ENCODE measurements at places on chromosomes 5 and 9. TPM values are rescaled to one million over a fixed set of nuclear protein-coding genes. Genes with fewer than 3 reads are reported as not detected.

- DNase-seq: no peak
- no peaks in the 10 kb centered on the region for H3K27me3 ChIP-seq
- no peak overlapping the region for H3K27ac ChIP-seq
- H3K36me3 ChIP-seq: no peaks in the 10 kb centered on the region
- H3K4me3 ChIP-seq: no peak overlapping the region
- H3K4me1 ChIP-seq: peaks cover 3% of the 10 kb centered on the region
Measured at GRCh38 chr5:61477788-61478187, 145.7 kb downstream of the ZSWIM6 start.

DNA sequence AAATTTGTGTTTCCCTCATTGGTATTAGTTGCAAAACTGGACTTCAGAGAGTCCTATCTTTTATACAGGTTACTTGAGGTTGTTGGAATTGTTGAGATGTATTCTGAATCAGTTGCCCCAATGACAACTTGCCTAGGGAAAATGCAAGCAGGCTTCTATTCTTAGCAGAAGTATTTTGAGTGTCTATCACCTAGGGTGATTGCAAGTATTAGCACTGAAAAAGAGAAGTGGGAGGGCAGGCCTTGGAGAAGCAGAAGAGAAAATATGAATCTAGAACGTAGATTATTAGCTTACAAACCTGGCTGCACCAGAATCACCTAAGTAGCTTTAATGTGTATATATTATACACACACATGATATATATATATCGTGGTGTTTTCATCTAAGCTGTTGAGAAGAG is 43.2 kb downstream of the ADAMTS12 start:
- no peaks in the 10 kb centered on the region for H3K36me3 ChIP-seq
- H3K4me1 ChIP-seq: peaks cover 8% of the 10 kb centered on the region
- no peak for DNase-seq
- no peak overlapping the region for H3K27ac ChIP-seq

DNA sequence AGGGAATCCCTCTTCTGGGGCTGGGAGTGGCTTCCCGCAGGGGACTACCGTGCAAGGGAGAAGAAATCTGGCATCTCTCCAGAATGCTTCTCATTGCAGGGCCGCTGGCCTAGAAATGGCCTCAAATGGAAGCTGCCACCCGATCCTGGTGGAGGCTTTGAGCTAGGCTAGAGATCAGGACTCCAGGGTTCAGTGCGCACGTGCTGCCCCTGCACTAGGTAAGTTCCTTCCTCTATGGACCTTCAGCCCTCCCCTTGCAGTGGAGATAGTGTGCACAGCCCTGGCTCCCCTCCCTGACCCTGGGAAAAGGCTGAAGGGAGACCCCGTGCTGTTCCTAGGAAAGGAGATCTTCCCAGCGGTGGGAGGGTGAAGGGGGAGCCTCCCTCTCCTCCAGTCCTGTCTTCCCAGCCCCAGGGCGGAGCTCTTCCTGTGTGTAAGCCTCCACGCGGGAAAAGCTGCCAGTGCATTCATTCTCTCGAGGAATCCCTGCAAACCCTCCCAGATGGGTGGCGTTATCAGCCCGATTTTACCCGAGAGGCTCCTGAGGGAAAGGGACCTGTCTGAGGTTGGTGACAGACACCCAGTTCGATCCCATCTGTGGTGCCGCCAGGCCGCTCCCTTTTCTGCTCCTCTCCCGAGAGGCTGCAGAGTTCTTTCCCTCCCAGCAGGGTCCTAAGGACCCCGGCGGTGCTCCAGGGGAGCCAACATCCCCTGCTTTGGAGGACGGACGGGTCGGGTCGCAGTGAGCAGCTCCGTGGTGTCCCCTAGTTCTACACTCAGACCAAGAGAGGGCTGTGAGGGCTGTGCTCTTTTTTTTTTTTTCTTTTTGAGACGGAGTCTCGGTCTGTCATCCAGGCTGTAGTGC is 1.4 kb upstream of the CERCAM start:
- H3K27me3 ChIP-seq: peaks cover 44% of the 10 kb centered on the region
- no peak overlapping the region for H3K27ac ChIP-seq
- peak overlapping the region; percentile 87 for H3K4me3 ChIP-seq
- DNase-seq: no peak

- no peak overlapping the region for H3K4me3 ChIP-seq
- no peak for DNase-seq
- peaks cover 72% of the 10 kb centered on the region for H3K27me3 ChIP-seq
- H3K36me3 ChIP-seq: peaks cover 5% of the 10 kb centered on the region
- H3K4me1 ChIP-seq: peaks cover 7% of the 10 kb centered on the region
Measured at GRCh38 chr9:97842960-97843359, 10.1 kb upstream of the FOXE1 start.

DNA sequence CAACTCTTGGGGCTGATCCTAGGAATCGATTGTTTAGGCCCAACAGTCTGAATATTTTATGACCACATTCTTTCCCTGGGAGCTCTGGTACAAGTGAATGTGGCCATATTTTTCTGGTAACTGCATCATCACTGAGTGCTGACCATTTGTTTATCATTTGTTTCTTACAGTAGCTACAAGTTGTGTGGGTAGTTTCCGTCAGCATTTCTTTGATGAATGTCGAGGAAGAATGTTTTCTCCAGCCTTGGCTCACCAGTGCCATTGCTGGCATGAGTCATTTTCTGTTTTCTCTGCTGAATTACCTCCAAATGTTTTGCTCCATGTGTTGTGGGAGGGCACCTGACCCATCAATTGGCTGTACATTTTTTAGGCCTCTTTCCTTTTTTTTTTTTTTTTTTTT is 14.1 kb upstream of the CARD19 start:
- no peaks in the 10 kb centered on the region for H3K27me3 ChIP-seq
- no peak for DNase-seq
- peaks cover 13% of the 10 kb centered on the region for H3K36me3 ChIP-seq
- H3K27ac ChIP-seq: peak overlapping the region; percentile 41

IFT74 gene
- total RNA-seq: 8.9 TPM
